ENCODE measurements at places on chromosomes 2 and 18.

DNA sequence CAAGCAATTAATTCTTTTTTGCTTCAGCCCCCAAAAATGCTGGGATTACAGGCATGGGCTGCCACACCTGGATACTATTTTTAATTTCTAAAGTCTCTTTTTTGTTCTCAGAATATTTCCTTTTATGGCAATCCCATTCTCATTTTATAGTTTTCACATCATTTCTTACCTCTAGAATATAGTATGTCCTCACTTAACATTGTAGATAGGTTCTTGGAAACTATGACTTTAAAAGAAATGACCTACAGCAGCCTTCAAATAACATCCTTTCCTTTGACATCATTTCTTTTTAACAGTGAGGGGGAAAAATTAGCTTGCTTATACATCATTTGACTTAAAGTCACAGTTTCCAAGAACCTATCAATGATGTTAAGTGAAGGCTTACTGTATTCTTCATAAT is 31.6 kb downstream of the RBBP8 start:
- no peak for DNase-seq

- no peak for DNase-seq
These were observed 13.6 kb upstream of the RAB10 start for GRCh38 chr2:26020231-26020640.

- no peak for DNase-seq
These were observed 265.6 kb downstream of the ANAPC1 start for GRCh38 chr2:111618226-111618977.

DNA sequence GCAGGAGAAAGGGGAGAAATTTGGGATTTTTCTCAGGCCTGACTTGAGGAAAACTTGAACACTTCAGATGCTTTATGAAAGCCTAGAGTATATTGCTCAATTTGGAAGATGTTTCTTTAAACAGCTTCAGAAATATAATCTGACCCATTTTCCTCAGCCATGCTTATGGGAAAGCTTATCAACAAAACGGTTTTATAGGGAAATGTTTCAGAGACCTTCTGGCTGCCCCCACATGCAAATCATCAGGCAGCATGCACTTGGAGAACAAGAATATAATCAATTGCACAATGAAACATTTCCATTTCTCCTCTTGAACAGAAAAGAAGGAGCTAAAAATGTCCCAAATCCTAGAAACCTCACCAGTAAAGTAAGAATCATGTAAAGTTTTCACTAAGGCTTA is 411.2 kb upstream of the ETAA1 start:
- no peak for DNase-seq

DNA sequence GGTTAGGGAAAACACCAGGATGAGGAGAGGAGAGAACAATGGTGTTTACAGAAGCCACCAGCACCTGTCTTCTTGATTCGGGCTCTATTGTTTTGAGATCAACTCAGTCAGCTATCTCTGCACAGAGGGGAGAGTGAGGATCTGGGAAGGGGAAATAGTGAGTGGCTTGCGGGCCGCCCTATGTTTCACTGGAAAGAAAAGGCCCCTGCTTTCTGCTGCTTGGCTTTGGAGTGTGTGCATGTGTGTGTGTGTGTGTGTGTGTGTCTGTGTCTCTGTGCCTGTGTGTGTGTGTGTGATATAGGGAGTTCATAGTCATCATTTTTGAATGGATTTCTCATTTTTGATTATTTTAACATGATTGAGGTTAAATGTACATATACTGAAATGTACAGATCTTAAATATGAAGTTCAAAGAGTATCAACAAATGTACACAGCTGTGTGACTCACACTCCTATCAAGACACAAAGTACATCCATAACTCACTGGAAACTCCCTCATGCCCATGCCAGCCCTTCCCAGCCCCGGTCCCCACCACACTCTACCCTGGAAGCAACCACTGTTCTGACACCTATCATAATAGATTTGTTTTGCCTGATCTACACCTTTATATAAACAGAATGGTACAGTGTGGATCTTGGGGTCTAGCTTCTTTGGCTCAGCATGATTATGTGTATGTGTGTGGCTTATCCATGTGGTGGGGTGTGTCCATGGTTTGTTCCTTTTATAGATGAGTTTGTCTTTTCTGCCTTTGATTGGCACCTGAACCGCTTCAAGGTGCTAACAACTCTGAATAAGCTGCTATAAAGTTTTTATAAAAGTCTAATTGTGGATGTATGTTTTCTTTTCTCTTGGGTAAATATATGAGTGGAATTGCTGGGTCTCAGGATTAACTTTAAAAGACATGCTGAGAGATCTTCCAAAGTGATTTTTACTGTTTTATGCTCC is 258.3 kb downstream of the SETBP1 start:
- no peak for DNase-seq

DNA sequence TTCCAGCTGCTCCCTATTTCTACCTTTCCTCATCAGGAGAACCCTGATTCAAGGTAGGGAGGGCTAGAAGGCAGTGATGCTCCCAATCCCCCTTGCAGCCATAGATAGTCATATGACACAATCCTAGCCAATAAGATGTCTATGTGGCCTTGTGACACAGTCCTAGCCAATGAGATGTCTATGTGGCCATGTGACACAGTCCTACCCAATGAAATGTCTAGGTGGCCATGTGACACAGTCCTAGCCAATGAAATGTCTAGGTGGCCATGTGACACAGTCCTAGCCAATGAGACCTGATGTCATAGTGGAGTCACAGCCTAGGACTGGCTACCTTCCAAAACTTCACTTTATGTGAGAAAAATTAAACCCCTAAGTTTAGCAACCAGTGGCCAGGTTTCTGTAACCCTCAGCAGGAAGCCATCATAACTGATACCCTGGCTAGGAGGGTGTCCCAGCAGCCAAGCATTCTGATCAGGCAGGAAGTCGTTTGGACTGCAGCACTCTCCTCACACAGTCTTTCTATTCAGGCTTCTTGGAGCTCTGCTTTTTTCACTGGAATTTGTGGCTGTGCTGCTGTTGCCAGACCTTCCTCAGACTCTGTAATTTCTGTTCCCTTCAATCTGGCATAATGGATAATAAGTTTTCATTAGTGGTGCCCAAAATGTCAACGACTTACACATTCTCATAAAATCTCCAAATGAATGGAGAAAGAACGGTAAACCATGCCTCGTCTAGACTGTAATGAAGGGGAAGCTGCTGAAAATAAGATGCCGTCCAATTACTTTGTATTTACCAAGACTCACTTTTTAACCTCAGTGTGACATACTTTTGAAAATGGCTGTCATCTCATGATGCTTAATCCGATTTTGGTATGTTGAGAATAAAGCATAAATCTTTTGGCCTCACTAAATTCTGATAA is 165.0 kb upstream of the NCKAP5 start:
- no peak for DNase-seq

DNA sequence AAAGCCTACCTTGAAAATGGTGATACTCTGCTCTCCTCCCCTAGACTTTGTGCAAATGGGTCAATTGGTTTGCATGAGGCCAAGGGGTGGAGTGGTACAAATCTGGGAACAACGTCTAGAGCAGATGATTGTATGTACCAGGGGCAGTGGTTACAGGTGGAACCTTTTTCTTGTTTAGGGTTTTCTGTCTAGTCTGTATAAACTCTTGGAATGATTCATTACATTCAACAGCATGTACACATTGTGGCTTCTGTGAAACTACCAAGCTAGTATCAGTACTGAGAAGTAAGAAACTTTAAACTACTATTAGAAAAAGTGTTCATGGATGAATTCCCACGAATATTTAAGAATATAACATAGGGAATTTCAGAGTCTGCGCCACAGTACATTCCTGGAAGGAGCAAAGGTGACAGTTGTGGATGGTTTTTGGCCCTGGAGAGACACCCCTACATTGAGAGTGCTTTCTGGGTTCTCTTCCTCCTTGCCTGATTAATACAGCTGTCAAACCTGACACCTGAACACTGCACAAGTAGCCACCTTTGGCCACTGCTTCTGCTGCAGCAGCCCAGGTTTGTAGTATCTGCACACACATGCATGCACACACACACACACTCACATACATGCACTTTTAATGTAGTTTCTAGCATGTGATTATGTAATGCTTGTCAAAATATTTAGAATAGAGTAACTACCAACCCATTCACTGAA is 30.0 kb downstream of the CFAP221 start:
- DNase-seq = no peak

DNA sequence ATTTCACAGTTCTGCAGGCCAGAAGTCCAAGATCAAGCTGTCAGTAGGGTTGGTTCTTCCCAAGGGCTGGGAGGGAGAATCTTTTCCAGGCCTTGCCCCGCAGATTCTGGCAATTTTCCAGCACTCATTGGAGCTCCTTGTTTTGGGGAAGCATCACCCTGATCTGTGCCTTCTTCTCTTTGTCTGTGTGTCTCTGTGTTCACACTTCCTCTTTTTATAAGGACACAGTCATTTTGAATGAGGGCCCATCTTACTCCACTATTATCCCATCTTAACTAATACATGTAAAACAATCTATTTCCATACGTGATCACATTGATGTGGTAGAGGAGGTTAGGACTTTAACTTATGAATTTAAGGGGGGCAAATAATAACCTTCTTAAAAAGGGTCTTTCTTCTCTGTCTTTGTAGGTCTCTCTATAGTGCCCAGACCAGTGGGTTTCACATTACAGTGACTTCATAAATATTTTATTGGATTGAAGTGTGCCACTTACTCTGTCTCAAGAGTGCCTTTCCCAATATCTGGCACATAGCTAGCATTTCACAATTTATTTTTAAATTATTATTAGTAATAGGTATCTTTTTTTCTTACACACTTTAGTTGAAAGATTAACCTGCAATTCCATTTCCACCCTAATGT is 68.9 kb upstream of the CBLN2 start:
- no peak for DNase-seq

DNA sequence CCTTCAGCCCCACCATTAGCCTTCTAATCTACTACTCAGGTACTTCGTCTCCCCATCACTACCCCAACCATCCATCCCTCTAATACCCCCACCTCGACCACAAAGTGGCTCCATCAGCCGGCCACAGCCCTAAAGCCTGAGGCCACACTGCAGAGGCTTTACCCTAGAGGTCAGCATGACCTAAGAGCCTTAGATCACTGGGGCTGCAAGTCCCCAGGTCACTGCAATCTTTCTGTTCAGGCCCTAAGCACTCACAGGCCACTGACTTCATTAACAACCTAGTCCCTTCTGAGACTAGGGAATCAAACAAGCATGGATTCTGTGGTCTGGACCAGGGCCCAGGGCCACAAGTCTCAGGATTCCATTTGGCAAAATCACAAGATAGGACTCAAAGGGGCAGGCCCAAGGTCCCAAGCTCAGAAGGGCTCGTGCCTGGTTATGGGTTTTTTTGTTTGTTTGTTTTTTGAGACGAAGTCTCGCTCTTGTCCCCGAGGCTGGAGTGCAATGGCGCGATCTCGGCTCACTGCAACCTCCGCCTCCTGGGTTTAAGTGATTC is 37.0 kb upstream of the PKDCC start:
- DNase-seq = no peak

GRCh38 chr2:64913357-64913869 is 75.8 kb upstream of the SLC1A4 start:
- DNase-seq = no peak

- no peak for DNase-seq
These were observed 11.8 kb downstream of the GPR148 start for GRCh38 chr2:130740671-130741070.

- DNase-seq = peak; percentile 5
These were observed 160.7 kb upstream of the NT5C1B start for GRCh38 chr2:18749912-18750526.

DNA sequence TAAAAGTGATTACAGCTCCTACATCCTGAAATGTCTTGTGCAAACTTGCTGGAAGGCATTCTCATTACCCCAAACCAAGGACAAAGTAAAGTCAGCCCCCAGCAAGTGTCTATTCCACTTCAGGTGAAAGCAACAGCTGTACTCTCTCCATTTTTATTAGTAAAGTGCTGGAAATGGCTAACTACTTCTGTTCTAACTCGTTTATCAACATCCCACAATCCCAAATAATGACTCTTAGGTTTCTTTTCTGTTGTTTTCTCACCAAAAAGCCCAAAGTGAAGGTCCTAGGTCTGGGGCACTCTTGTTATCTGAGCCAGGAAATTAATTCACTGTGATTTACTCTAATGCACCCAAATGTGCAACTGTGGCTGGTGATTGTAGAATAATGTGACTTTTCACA is 105.7 kb downstream of the LRRC30 start:
- DNase-seq = no peak

GRCh38 chr2:20599001-20599600 is 51.8 kb downstream of the HS1BP3 start:
- DNase-seq = no peak

GRCh38 chr2:118128826-118129225 is 40.6 kb downstream of the INSIG2 start:
- no peak for DNase-seq

GRCh38 chr2:215826838-215827441 is 186.4 kb downstream of the MREG start:
- no peak for DNase-seq

- no peak for DNase-seq
These were observed 247.5 kb downstream of the KCNJ3 start for GRCh38 chr2:154945984-154946383.

DNA sequence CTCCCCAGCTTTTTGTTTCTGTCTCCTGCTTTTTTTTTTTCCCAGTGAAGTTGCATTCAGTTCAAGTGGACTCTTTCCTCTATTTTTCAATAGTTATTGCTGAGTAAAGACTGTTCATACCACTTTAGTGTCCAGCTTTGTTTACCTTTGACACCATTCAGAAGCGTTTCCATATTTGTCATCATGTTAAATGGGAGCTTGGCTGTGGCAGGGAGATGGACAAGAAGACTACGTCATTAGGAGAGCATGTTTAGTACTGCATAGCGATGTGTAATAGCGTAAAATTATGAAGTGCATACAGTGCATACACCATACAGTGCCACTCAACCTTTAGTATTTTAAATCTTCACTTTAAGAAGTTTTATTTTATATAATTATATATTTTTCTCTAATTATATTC is 655.9 kb downstream of the DCC start:
- no peak for DNase-seq

DNA sequence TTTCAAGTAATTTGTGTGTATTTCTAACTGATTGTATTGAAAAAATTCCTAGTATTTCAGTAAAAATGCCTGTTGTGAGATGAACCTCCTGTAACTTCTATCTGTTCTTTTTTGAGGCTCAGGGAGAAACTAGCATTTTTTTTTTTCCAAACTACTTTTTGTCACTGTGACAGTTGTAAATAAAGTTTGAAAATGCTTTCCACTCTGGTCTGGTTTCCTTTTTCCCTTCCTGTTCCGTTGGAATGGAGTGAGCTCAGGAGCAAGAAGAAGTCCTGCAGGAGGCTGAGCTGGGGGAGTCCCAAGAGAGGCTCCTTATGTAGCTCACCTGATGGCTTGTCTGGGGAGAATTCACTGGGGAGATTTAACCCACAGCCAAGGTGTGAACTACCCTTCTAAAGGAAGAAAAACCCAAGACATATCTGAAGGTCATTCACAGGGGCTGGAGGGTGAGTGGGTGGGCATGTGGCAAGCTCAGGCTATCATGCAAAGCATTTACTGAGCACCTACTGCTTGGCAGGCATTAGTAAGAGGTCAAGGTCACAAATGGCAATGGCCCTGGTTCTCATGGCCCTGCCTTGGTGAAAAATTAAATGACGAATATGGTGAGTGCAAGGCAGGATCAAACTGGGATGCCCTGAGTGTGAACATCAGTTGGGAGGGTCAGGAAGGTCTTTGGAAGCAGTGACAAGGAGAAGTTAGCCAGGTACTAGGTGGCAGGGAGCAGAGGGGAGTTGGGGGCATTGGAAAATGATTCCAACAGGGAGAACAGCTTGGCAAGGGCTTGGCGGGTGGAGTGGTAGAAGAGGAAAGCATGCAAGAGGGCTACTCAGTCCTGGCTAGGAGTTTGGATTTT is 28.7 kb downstream of the LBH start:
- no peak for DNase-seq

GRCh38 chr2:49796266-49796665 is 642.0 kb upstream of the FSHR start:
- DNase-seq = no peak

GRCh38 chr2:37854676-37855282 is 70.3 kb upstream of the RMDN2 start:
- no peak for DNase-seq
